Neural crest cell (in vitro differentiated cells): ENCODE measurements at places on chromosomes 1 and 21. TPM values are rescaled to one million over a fixed set of nuclear protein-coding genes. Genes with fewer than 3 reads are reported as not detected.

- no peak for DNase-seq
Observed at GRCh38 chr1:207014728-207015127, 17.8 kb downstream of the C1orf116 start.

- no peak for DNase-seq
Observed at GRCh38 chr21:40120940-40121575, 253.8 kb downstream of the PCP4 start.

Gene NCF2
- total RNA-seq: not detected in 2 replicates

Gene LCE6A
- total RNA-seq: not detected in 2 replicates

Gene ERVH48-1
- total RNA-seq: not detected in 2 replicates

Gene NR1I3
- not detected in 2 replicates for total RNA-seq

Gene ALX3
- 0.21 TPM in 1 of 2 replicates, not detected in the other for total RNA-seq

Gene S100A1
- total RNA-seq: not detected in 2 replicates

Gene SLC30A2
- not detected in 2 replicates for total RNA-seq

GRCh38 chr1:19792237-19793002 is 7.3 kb downstream of the TMCO4 start:
- no peak for DNase-seq

DNA sequence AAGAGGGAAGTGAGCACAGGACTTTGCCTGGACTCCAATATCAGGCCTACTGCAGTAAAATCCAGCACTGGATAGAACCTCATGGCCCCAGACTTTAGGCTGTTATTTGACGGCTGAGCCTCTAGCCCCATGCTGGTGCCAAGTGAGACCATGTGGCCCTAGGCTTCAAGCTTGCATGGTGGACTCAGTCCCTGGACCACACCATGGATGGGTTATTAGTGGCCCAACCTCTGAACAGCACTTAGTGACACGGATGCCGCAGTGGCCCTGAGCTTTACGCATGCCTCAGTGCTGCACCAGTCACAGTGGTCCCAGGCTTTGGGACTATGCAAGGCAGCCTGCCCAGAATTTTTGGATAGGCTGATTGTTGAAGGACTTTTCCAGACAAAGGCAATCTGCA is 13.0 kb downstream of the IFI44L start:
- DNase-seq: no peak

DNA sequence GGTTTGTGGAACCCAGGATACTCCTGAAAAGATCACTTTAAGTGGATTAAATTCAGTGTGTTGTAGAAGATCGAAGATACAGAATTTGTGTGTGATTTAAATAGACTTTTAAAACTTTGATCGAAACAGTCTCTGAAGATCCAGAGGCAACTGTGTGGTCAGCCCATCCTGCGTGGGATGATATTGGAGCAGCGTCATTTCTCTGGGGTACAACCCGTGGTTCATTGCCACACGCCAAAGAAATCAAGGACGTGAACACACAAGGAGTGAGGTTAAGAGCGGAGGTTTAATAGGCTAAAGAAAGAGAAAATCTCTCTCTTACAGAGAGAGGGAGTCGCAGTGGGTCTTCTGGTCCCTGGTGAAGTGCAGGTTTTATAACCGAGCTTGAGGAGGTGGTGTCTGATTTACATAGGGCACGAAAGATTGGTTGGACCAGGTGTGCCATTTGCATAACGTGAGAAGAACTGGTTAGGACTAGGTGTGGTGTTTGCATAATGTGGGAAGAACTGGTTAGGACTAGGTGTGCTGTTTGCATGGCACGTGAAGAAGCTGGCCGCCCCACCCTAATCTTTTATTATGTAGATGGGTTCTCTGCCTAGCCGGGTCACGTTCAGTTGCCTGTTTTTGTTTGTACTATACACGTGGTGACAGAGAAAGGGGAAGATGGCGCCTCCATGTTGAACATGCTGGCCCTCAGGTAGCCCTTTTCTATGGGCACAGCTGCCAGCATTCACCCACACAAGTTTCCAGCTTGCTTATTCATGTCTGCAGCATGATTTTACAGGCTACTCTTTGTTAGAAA is 82.3 kb downstream of the ADSS2 start:
- no peak for DNase-seq

- no peak for DNase-seq
Observed at GRCh38 chr21:26800970-26801431, 44.2 kb downstream of the ADAMTS1 start.
